ENCODE measurements at places on chromosomes 2 and 18.

DNA sequence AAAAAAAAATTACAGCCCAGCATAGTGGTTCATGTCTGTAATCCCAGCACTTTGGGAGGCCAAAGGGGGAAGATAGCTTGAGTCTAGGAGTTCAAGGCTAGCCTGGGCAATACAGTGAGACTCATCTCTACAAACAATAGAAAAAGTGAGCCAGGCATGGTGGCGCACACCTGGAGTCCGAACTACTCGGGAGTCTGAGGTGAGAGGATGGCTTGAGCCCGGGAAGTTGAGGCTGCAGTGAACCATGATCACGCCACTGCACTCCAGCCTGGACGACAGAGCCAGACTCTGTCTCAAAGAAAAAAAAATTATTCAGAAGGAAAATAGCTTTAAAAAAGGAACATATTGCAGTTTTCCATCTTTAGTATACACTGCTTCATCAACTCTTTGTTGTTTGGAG is 47.8 kb downstream of the CYP27C1 start:
- DNase-seq = no peak

- no peak for DNase-seq
Observed at GRCh38 chr18:60643009-60643408, 270.4 kb upstream of the MC4R start.

GRCh38 chr18:4200399-4200798 is 254.7 kb downstream of the DLGAP1 start:
- DNase-seq = no peak

DNA sequence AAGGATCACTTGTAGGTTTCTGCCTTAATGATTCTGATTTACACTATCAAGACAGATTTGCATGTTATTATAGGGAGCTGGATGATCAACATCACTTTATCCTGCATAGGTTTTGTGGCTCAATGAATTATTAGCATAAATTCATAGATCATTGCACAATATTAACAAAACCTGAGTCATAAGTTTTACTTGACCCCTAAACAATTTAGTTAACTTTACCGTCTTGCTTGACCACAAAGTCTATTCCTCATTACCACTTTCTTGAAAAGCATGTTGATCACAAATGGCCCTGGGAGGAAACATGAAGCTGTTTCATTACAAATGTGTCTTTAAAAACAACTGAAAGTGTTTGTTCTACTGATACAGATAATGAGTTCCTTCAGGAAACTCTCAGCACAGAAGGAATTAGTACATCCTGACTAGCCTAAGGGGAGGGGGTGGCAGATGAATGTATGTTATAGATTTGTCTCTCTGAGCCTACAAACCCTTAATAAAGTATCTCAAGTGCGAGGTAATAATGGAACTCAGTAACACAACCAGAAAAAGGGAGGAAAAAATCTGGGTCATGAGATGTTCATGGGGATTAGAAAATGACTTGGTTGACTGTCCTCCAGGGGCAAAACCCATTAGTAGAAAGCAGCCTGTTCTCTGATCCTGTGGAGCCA is 303.4 kb downstream of the PIK3C3 start:
- DNase-seq = no peak
